Panc1 (cell line): ENCODE measurements at places on chromosomes 12 and 14.

DNA sequence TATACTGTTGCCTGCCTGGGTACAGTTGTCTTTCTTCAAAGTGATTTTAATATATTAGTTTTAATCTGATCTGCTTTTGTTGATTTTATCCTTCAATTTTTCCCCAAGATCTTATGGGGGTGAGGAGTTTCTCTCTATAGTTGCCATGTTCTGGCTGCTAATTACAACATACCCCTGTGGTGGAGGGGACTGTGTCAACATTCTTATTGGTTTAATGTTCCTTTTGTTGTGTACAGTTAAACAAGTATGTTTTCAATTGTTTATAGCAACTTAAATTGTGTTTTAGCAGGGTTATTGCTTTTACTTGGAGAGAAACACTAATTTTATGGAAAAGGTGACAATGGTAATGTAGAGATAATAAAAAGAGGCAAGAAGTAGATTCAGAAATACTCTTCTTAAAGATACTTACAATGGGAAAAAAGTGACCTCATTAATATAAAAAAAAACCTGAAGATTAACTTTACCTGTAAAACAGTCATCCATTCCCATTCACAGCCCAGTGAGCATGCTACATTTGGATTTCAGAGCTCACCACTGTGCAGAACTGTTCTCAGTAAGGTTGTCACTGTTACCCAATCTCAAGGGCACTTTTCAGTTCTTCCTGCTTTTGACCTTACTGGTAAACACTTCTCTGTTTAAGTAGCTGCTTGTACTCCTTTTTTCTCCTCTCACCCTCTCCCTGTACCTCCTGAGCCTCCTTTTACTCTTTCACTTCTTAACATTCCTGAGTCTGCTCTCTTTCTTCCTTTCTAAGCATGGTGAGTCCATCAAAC, 8.1 kb upstream of the LRRK2 start:
- DNase-seq = no peak

DNA sequence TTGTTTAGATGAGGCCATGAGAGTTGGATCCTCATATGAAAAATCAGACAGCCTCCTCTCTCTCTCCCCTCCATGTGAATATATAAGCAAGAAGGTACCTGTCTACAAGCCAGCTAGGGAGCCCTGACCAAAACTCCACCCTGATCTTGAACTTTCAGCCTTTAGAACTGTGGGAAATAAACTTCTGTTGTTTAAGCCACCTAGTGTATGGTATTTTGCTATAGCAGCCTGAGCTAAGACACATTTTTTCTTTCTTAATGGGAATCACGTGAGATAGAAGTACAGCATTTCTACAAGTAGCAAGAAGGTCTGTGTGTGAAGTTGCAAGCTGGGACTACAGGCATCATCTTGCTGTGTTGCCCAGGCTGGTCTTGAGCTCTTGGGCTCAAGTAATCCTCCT, 16.3 kb upstream of the ABHD12B start:
- DNase-seq = no peak

GRCh38 chr12:123997908-123998307, 24.9 kb downstream of the ZNF664 start:
- no peak for DNase-seq

DNA sequence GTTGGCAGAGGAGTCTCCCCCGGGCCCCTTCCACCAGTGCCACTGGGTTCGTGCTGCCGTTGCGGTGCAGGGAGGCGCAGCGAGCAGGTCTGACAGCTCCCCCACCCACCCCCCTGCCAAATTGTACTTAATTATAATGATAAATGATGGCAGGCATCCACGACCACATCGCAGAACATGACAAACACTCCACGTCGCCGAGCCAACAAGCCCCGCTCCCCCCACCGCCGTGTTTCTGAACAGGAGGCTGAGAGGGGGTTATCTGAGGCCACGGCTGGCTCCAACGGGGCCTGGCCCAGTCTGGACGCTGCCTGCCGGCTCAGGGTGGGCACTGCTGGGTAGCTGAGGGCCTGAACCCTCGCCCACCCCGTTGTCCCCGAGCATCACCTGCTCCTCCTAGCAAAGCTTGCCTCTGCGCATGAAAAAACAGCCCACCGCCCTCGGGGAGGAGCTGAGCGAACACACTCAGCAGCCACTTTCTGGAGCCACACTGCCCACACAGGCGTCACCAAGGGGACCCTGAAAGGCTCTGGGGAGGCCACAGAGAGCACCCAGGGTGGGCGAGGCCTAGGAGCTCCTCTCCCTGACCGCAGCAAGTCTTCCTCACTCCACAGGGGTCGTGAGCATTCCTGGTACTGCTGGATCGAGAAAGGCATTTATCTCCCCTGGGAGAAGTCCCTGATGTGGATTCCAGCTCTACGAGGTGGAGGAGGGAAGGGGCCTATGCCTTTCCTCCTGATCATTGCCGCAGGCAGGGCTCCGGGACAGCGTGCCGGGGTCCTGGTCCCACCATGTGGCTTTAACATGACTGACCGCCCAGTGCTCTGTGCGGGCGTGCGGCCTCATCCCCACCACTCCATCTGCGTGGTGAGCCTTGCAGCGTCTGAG, 35.4 kb upstream of the DIO3 start:
- DNase-seq = no peak

DNA sequence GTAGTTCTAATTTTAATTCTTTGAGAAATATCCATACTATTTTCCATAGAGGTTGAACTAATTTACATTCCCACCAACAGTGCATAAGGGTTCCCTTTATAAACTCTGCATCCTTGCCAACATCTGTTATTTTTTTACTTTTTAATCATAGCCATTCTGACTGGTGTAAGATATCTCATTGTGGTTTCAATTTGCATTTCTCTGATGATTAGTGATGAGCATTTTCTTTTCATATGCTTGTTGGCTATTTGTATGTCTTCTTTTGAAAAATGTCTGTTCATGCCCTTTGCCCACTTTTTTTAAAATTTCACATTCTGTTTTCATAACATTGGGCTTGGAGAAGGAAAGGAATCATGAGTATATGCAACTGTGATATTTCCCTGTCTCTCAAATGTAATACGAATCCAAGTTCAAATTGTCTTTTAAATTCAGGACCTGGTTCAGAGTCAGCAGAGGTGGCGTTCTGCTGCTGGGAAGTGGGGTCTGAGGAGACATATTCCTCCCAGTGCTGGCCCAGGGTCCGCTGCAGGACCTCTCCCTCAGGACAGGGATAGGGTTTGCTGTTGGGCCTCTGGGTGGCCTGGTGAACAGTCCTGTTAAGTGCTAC, 81.2 kb upstream of the ETV6 start:
- no peak for DNase-seq

DNA sequence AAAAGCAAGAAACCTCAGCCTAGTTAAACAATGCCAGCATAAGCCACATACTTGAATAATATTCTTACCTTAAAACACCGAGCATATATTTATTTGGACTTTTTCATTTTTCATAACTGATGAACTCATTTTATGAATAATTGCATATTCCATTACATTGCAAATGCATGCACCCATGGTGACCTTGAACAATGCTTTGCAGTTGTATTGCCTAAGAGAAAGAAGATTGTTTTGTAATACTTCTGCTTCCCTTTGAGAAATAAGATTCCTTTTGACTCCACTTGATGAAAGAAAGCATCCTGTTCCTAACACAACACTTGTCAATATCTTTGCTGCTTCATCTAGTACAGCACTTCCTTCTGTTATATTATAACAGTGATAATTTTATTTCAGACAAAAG, 1182.2 kb downstream of the FLRT2 start:
- no peak for DNase-seq

- no peak for DNase-seq
Observed at GRCh38 chr14:49221316-49221715, 364.9 kb downstream of the RPS29 start.

DNA sequence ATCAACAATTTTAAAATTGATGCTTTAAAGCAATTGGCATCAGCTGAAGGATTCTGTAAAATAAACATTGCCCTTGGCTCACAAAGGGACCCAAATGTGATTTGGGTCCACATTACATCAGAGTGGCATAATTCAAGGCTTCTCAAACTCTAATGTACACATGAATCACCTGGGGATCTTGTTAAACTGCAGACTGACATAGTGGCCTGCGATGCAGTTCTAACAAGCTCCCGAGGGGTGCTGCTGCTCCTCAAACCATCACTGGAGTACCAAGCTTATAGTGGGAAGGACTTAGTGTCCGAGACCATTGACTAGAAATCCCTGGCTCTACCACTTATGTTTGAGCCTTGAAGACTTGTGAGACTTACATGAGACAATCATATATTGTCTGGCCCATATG, 31.8 kb upstream of the DNM1L start:
- no peak for DNase-seq

- DNase-seq = no peak
Observed at GRCh38 chr12:51407604-51408003, 16.4 kb upstream of the GALNT6 start.

- DNase-seq = no peak
Observed at GRCh38 chr14:69317780-69318179, 57.8 kb downstream of the GALNT16 start.

GRCh38 chr12:93536766-93537488, 35.5 kb upstream of the SOCS2 start:
- DNase-seq = no peak

GRCh38 chr12:130636370-130636769, 79.7 kb downstream of the RIMBP2 start:
- DNase-seq = no peak

DNA sequence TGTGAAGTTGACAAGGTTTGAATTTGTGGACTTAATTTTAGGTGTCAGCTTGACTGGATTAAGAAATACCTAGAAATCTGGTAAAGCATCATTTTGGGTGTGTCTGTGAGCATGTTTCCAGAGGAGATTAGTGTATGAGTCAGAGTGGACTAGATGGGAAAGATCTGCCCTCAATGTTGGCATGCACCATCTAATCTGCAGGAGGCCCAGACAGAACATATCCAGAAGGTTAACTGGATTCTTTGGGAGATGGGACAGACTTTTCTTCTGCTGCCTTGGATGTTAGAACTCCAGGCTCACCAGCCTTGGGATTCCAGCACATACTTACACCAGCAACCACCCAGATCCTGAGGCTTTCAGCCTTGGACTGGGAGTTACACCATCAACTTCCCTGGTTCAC, 14.1 kb downstream of the SGPP1 start:
- DNase-seq = no peak

GRCh38 chr12:13156277-13156676, 40.2 kb upstream of the EMP1 start:
- DNase-seq = no peak

GRCh38 chr12:27936196-27936595, 36.3 kb downstream of the PTHLH start:
- no peak for DNase-seq

DNA sequence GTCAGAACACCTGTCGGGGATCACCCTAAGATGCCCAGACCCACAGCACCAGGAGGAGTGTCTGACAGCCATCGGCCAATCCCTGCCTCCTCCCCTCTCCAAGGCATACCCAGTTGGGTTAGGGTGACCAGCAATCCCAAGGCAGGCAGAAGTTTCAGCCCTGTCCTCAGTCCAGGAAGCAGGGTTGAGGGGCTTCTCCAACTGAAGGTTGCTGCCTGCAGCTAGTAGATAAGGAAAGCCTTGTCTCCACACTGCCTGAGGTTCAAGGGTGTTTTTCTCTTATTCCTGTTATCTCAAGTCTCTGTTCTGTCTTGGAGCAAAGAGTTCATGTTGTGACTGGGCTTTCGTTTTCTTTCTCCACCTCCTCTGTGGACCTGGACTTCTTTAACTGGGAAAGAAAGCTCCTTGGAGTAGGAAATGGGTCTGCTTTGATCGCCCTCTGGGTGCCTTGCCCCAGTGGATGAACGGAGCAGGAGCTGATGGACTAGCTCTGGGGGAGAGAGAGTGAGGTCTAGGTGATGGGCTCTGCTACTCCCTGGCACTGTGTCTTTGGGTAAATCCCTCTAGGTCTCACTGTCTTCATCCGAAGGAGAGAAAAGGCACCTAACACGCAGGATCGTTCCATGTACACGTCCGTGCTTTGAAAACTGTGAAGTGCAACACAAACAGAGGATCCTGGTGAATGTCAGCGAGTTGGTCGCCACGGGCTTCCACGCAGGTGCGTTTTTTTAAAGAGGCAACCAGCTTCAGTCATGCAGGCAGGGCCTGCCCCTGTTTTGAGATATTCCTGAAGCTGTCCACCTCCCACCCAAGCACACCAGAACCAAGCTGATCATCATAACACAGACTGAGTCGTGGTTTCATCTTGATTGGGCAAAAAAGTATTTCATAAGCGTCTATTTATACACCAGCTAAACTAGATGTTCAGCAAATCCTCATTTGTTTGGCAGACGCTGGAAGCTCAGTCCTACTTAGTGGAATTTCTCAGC, 52.5 kb upstream of the FOXN3 start:
- no peak for DNase-seq
